ENCODE measurements at places on chromosomes 1 and 21.

GRCh38 chr21:24628046-24628445 is 979.2 kb downstream of the MRPL39 start:
- DNase-seq, result no peak

GRCh38 chr1:206111271-206111927 is 5.8 kb downstream of the AVPR1B start:
- DNase-seq, result no peak

GRCh38 chr1:6625584-6626149 is 999 bp downstream of the THAP3 start:
- no peak for DNase-seq

GRCh38 chr1:159939678-159940002 is 5.8 kb downstream of the IGSF9 start:
- no peak for DNase-seq

- DNase-seq, result no peak
Measured at GRCh38 chr1:220313576-220313975, 41.3 kb upstream of the RAB3GAP2 start.

- DNase-seq, result no peak
Measured at GRCh38 chr1:27428316-27429028, 36.0 kb downstream of the GPR3 start.

DNA sequence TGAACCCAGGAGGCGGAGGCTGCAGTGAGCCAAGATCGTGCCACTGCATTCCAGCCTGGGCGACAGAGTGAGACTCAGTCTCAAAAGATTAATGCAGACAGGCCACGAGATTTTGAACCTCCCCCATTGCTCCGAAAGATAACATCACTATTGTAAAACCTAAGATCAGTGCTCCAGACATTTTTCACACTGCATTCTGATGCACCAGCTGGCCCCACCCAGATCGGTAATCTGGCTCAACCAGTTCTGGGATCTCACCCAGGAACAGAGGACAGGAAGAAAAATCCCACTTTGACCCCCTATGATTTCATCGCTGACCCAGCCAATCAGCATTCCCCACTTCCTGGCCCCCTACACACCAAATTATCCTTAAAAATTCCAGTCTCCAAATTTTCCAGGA is 10.7 kb upstream of the CSRP1 start:
- no peak for DNase-seq

GRCh38 chr1:183783342-183783741 is 21.6 kb upstream of the RGL1 start:
- DNase-seq, result no peak

GRCh38 chr1:5992814-5993555 is 760 bp upstream of the NPHP4 start:
- DNase-seq, result no peak

DNA sequence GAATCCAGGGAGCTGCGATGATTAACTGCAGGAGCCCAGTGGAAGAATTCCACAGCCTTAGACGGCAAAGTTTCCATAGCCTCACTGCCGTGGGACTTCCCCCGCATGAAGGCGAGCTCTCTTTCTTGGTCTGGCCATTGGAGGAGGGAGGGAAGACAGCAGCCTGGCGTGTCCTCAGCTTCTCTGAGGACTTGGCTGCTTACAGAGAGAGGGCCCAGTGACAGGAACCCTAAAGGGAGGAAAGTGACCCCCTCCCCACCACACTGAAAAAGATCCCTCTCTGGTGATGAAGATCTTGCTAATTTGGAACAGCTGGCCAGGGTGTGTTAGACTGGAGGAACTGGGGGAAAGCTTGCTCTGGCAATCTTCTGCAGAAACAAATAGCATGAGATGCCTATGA is 41.0 kb downstream of the ATP2B4 start:
- no peak for DNase-seq

- DNase-seq, result no peak
Measured at GRCh38 chr1:5191470-5191869, 537.1 kb downstream of the AJAP1 start.

GRCh38 chr1:27763358-27763757 is 9.7 kb upstream of the STX12 start:
- no peak for DNase-seq

DNA sequence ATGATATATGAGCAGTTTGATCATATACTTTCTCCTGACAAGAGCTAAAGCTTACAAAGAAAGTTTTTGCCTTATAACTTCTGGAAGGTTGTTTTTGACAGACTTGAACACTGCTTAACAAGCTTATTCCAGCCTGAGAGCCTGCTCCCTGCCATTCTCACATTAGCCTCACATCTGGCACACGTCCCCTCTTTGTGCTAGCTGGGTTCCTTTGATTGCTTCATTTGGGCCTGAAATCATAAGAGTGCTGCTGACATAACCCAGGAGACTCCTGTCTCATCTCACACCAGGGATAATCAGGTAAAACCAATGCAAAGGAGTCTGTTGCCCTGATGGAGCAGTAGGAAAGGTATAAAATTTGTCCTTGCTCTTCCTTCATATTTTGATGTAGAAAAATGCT is 1411.7 kb upstream of the B3GALT2 start:
- no peak for DNase-seq

DNA sequence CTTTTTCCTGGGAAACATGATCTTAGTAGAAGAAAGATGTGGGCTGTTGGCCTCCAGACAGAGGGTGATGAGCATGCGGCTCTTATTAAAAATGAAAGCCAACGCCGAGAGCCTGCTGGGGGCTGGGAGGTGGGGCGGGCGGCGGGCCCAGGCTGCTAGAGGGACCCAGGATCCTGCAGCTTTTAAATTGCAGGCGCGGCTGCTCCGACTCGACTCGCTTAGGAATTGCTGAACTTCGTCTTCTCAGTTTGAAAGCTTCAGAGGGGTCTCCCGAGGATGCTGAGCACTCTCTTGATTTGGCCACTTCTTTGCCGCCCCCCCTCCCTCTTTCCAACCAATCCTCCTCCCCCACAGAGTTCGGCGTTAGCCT is 1.2 kb downstream of the AGPAT3 start:
- no peak for DNase-seq

GRCh38 chr1:183039985-183040447 is 16.8 kb downstream of the LAMC1 start:
- no peak for DNase-seq

- no peak for DNase-seq
Measured at GRCh38 chr1:186681121-186681520, 898 bp upstream of the PTGS2 start.

DNA sequence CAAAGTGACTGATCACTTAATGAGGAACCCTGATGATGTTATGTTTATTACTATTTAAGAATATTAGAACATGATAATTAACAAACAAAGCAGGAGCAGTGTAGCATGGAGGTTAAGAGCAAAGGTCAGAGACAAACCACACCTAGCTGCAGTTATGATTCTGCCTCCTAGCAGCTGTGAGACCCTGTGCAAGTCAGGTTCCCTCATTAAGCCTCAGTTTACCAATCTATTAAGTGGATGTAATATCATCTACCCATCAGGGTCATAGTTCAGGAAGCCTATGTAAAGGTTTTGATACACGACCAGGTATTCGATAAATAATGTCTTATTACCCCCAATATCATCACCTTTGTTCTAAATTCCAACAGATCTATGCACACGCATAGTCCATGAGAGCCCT is 32.0 kb downstream of the DUSP10 start:
- no peak for DNase-seq

DNA sequence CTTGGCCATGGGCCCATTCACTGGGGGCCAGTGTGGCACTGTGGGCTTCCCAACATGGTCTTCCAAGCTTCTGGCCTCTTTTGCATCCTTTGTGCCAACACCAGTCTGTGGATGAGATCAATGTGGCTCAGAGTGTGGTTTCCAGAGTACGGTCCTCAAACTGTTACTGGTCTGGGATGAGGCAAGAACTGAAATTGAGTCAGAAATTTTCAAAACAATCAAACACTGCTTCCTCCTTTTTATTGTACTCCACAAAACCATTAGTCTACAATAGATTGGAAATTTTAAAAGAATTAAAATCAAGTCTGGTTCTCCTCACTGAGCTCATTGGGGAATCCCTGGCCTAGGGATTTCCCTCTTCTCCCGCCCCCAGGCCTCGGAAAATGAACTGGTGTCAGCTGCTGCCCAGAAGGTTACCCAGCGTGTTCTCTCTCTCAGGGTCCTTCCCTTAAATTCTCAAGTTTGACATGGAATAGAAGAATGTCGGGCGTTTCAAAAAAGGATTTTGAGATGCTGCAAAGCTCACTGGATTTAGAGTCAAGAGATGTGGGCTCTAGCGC is 222.0 kb downstream of the SDCCAG8 start:
- DNase-seq, result no peak

GRCh38 chr1:60857851-60858250 is 224.5 kb upstream of the NFIA start:
- DNase-seq, result no peak

GRCh38 chr1:23246274-23246673 is 29.0 kb upstream of the HTR1D start:
- no peak for DNase-seq

GRCh38 chr1:150678988-150679387 is 18.0 kb downstream of the GOLPH3L start:
- no peak for DNase-seq
